ENCODE measurements at places on chromosomes 2 and 18.
A peak's percentile ranks its signal among the peaks of the same experiment; 100 is the strongest.

- no peak for DNase-seq
Measured at GRCh38 chr2:38654528-38655381, 11.2 kb upstream of the GALM start.

DNA sequence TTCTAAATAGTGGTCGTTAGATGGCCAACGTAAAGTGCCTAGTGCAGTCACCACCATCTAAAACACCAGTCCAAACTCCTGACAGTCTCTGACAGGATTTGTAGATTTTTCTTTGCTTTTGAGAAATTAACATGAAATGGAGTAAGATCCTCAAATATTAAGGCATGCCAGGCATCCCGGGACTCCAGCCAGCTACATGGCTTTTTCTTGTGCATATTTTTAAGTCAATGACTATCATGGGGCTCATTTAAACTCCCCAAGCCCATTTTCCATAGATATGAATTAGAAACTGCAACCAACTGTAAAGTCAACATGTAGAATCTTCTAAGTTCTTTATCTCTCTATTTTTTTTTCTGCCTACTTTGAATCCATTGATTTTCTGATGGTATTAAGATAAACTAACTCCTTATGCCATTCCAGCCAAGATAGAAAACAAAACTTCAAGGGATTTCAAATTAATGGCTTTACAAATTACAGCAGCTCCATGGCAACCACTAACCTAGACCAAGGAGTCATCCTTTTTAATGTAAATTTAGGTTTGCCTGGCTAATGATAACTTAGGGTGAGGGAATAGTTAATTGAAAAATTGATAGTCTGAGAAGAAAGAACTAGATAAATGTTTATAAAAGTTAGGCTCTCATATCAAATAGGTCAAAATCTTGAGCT, 764.1 kb upstream of the NXPH2 start:
- DNase-seq = no peak

- no peak for DNase-seq
Measured at GRCh38 chr2:25720575-25720974, 47.2 kb upstream of the DTNB start.

GRCh38 chr2:57711991-57712390, 334.6 kb upstream of the VRK2 start:
- no peak for DNase-seq

DNA sequence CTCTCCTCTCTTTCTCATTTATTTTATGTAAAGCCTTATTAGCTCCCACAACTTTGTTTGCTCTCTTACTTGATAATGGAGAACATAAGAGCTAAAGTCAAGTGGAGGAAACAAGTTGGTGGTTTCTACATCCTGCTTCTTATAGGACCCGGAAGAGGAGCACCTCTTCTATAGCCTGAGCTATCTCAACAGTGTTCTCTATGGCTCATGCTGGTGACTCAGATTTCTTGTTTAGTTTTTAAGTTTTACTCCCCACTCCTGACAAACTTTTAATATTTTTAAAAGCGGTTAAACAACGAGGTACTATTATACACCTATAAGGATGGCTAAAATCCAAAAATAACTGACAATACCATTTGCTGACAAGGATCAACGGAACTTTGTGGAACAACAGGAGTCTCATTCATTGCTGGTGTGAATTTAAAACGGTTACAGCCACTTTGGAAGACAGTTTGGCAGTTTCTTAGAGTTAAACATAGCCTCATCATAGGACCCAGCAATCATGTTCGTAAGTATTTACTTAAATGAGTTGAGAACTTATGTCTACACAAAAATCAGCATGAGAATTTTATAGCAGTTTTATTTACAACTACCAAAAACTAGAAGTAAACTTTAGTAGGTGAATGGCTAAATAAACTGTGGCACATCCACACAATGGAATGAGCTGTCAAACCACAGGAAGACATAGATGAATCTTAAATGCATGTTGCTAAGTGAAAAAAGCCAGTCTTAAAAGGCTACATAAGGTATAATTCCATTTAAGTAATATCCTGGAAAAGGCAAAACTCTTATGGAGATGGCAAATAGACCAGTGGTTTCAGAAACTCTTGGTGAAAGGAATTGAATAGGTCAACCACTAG, 12.7 kb upstream of the CDC42EP3 start:
- DNase-seq = no peak

GRCh38 chr2:68108120-68108519, 45.3 kb upstream of the C1D start:
- DNase-seq = no peak

DNA sequence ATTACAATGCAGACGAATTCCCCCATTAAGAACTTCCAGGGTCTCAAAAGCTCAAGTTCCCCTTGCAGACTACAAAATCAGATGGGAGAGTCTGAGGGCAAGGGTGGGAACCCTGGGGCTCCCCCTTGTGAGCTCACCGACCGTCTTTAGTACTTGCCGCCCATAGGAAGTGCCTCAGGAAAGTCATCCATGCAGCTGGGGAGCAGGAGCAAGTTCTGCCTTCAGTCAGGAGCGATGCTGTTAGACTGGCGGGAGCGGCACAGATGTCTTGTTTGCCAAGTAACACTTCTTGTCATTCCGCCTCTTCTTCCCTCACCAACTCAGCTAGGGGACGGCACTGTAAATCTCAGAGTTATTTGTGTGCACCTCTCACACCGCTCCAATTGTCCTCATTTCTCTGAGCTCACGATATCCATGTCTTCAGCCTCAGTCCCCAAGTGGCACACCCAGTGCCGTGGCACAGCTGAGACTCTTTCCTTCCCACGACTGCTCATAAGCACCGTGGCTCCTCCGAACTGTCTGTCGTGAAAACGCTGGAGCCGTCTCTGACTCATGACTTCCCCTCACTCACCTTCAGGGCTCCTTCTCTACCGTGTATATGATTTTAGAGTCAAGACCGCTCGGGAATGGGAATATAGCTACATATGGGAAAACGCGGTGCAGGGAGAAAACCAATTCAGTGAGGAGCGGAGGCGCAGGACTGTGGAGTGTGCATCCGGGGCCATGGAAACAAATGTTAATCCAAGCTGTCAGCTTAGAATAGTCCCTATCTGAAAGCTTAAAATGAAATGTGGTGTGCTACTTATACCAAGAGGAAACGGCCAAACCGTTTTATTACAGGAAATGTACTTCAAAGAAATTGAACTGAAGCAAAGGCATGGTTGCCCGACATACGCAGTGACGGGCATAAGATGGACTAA, 34.0 kb downstream of the UXS1 start:
- DNase-seq = no peak

DNA sequence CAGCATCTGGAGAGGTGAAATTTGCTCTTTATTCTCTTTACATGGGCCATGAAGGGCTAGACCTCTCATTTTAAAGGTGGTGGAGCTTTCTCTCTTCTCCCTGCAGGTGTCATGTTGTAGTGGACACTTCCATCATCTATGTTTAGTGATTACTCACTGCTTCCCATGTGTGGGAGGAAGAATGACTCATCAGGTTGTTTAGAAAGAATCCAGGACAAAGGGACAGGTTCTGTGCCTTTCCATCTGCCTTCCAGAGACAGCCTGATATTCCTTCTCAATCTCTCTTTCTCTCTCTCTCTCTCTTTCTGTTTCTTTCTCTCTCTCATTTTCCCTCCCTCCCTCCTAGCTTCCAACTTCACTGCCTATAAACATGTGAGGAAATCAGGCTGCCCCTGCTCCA, 38.7 kb downstream of the SCG2 start:
- DNase-seq = peak; percentile 69
